ENCODE measurements at places on chromosomes 2 and 18.

DNA sequence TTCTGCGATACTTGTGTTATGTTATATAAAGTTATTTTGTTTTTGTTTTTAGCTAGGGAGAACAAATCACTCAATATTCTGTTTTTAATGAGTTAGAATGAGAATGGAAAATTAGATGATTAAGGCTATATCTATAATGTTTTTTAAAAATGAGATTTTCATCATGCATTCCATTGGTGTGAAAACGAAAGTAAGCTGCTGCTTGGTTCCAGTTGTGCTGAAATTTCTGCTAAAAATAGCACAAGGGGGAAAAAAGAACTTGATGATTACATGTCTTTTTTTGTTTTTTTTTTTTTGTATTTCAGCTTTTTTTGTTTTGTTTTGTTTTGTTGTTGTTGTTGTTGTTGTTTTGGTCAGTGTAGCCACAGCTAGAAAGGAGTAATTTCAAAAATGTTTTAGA is 242.6 kb upstream of the KCNJ3 start:
- DNase-seq: no peak

DNA sequence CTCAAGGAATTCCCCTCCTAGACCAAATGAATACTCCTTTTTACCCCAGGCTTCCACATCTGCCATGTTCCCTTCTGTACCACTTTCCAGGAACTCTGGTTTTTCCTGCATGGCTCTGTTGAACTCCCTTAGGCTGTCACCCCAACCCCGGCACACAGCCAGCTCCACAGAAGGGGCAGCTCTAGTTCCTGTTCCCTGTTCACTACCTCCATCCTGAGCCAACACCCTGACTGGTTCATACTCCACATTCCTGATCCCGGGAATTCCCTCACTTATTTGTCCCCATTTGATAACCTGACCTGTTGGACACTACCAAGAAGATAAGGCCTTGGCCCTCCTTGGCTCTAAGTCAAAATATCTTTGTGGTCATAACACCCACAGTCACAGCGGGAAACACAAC is 280.9 kb upstream of the RAB6C start:
- no peak for DNase-seq

DNA sequence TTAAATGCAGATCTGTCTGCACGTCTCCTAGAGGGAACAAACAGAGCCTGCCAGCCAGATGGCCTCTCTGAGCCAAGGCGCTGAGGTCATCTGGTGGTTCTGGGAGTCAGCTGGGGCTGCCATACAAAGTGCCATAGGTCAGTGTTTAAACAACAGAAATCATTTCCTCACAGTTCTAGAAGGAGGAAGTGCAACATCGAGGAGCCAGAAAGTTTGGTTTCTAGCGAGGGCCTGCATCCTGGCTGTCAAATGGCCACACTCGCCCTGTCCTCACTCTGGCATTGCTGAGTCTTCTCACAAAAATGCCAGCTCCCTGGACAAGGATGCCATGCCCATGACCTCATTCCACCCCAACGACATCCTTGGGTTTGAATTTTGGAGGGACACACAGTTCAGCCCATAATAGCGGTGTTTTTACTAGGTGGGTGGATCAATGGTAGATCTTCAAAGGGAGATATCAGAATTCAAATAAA is 59.6 kb downstream of the MYT1L start:
- no peak for DNase-seq

GRCh38 chr2:63755216-63755615 is 86.5 kb upstream of the UGP2 start:
- DNase-seq: no peak

DNA sequence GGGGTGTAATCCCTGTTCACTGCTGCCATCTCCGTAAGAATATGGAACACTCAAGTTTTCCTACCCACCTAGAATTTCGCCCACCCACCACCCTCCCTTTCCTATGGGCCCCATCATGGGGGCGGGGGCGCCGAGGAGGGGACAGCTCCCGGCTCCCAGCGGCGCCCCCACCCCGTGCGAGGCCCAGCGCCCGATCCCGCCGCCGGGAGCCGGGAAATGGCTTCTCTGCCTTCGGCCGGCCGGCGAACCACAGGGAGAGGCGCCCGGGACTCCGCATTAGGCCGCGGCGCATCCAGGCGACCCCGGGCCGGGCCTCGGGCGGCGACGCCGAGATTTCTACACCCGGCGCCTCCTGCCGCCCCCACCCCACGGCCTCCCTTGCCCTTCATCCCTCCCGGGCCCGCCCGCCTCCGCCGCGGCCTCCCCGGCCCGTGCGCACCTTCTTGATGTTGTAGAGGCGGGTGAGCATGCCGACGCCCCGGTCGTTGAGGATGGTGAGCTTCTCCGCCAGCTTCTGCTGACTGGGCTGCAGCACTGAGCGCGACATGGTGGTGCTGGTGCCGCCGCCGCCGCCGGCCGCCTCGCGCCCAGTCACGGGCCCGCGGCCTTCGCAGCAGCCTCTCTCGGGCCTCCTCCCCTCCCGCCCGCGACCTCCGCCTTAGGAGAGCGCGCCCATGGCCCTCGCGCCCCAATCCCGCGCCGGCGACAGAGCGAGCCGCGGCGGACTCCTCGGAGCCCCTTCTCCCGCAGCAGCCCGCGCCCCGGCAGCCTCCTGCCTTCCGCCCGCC is 510 bp downstream of the NCKAP1 start:
- DNase-seq: no peak

- DNase-seq: no peak
These were observed 897.0 kb downstream of the CPS1 start for GRCh38 chr2:211453311-211453887.

- DNase-seq: no peak
These were observed 640 bp downstream of the ROCK2 start for GRCh38 chr2:11343650-11344341.

DNA sequence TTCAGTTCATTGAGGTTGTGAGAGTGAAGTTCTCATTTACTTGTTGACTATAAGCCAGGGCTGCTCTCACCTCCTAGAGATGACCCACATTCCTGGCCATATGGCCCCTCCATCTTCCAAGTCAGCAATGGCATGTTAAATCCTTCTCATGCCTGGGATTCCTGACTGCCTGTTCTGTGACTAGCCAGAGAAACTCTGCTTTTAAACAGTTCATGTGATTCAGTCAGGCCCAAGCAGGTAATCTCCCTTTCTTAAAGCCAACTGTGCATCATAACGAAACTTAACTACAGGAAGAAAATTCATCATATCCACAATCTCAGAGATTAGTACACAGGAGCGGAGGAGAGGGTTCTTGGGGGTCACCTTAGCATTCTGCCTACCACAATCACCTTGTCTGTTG is 11.5 kb downstream of the DPP4 start:
- DNase-seq: no peak

DNA sequence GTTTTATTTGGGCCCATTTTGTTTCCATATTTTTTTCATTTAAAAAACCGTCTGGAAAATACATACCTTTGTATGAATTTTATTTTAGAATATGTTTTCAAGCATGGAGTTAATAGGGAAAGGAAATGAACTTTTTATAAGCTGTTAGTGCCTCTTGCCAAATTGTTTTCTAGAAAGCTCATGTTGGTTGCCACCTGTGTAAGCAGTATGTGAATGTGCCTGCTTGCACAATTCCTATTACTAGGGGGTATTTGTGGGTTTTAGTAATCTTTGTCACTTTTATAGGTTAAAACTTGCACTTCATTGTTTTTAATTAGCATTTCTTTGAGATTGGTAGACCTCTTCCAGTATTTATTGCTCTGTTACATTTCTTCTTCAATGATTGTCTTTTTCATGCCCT is 107.3 kb downstream of the TANC1 start:
- DNase-seq: no peak

- DNase-seq: no peak
These were observed 24.4 kb downstream of the ADRA2B start for GRCh38 chr2:96091711-96092572.

GRCh38 chr18:3012136-3013023 is 564 bp downstream of the LPIN2 start:
- no peak for DNase-seq

GRCh38 chr18:38847326-38847725 is 1281.7 kb upstream of the CELF4 start:
- DNase-seq: no peak

DNA sequence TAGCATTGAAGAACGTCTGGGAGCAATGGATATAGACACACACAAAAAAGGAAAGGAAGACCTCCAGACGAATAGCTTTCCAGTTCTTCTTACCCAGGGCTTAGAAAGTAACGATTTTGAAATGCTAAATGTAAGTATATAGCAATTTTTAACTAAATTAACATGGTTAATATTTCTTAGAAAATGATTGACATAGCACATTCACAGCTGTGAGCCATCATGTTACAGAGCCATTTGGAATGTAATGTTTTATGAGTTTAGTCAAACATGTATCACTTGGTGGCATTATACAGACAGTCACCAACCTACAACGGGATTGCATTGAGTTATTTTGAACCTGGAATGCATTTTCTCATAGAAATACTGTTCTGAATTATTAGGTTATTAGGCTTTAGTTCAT is 35.1 kb downstream of the WDR43 start:
- DNase-seq: no peak

DNA sequence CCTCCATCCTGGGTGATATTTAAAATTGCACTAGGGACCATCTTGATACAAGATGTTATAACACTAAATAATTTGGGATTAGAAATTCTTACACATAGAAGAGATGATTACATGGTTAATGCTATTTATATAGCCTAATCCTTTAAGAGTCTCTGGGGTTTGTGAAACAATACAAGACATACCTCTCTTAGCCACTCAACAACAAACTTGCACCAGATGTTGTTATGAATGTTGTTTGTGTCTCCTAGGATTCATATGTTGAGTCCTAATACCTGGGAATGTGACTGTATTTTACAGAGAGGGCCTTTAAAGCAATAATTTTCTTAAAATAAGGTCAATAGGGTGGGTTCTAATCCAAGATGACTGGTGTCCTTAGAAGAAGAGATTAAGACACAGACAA is 678.3 kb downstream of the NYAP2 start:
- no peak for DNase-seq

GRCh38 chr18:77668219-77668618 is 418.6 kb downstream of the GALR1 start:
- DNase-seq: no peak

- DNase-seq: no peak
These were observed 650.1 kb upstream of the VRK2 start for GRCh38 chr2:57396355-57397098.

Measured in GM12864 (cell line).